ENCODE measurements at places on chromosomes 3 and 15.

DNA sequence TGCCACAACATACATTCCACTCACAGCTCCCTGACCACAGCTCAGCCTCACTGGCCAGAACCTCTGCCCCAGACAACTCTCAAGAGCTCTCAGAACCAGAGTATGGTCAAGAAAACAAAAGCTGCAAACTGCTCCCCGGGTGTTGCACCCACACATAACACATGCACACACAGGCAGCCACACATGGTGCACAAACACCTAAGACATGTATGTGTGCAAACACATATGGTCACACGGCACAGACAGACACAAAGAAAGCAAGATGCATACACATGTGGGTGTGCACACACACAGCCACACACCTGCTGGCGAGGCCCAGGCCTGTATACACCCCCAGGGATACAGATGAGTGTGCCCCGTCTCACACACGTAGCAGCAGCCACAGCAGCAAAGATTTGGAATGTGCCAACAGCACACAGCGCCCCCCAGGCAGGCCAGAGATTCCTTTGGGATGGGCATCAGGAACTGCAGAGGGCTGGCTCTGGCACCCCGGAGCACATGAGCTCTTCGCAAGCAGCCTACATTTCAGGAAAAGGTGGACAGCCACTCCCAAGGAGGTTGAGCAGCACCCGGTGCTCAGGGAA is 6.6 kb downstream of the KLF15 start:
- DNase-seq = no peak

GRCh38 chr3:140360332-140360731 is 317.5 kb upstream of the TRIM42 start:
- no peak for DNase-seq

- no peak for DNase-seq
These were observed 53.8 kb upstream of the PIK3CB start for GRCh38 chr3:138888560-138888959.

DNA sequence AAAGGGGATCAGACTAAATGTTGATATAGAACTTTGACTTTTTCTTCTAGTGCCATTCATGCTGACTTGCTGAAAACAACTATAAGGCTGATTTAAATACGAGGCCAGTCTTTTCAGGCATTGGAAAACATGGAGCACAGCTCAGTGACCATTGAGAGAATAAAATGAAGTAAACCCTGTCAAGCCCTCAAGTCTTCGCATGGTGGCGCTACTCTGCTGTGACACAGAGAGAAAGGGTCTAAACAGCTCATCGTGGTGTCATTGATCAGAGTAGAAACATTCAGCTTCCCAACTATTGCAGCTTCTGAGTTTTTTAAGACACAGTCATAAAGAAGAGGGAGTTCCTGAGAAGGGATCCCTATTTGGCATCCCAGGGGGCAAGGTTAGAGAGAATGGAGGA is 716.2 kb downstream of the DIPK2A start:
- DNase-seq = no peak

- DNase-seq = no peak
These were observed 272.8 kb upstream of the RORA start for GRCh38 chr15:61501815-61502389.

DNA sequence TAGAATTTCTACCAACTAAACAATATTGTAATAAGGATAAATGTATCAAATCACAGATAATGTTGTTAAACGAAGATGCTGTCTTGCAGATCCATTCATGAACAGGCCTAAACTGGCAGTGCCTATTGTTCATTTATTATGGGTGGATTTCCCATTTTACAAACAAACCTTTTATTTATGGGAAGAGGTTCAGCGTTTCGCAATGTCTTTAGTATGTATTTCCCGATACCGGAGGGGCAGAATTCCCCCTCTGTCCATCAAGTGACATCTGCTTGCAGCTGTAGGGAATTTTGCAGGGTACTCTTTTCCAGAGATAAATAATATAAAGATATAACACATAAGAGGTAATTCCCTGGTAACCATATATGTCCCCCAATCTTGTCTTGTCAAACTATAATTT is 5.7 kb downstream of the CEP19 start:
- DNase-seq = no peak
